Endothelial cell of umbilical vein (primary cell): ENCODE measurements at places on chromosomes 3 and 15. TPM values are rescaled to one million over a fixed set of nuclear protein-coding genes. Genes with fewer than 3 reads are reported as not detected.

The CCR3 gene
- total RNA-seq: not detected in 2 replicates

The TGFBR2 gene
- total RNA-seq: 250 and 259 TPM in 2 replicates

The POLG gene
- total RNA-seq: 77.7 and 79.4 TPM in 2 replicates

The CACNA2D3 gene
- not detected in 2 replicates for total RNA-seq

The TFDP2 gene
- total RNA-seq: 21.5 and 23.6 TPM in 2 replicates

The AADAC gene
- total RNA-seq: 0.27 and 1.0 TPM in 2 replicates

The ALS2CL gene
- total RNA-seq: 9.7 and 10.1 TPM in 2 replicates

The PIGZ gene
- total RNA-seq: 5.1 and 6.0 TPM in 2 replicates
